ENCODE measurements at places on chromosomes 7 and 10. TPM values are rescaled to one million over a fixed set of nuclear protein-coding genes. Genes with fewer than 3 reads are reported as not detected.

CCDC136 gene
- 4.5 TPM for total RNA-seq

SYT15B gene
- total RNA-seq: 0.07 TPM

- no peak for DNase-seq
Observed at GRCh38 chr7:43768887-43769272, 10.4 kb downstream of the BLVRA start.

DNA sequence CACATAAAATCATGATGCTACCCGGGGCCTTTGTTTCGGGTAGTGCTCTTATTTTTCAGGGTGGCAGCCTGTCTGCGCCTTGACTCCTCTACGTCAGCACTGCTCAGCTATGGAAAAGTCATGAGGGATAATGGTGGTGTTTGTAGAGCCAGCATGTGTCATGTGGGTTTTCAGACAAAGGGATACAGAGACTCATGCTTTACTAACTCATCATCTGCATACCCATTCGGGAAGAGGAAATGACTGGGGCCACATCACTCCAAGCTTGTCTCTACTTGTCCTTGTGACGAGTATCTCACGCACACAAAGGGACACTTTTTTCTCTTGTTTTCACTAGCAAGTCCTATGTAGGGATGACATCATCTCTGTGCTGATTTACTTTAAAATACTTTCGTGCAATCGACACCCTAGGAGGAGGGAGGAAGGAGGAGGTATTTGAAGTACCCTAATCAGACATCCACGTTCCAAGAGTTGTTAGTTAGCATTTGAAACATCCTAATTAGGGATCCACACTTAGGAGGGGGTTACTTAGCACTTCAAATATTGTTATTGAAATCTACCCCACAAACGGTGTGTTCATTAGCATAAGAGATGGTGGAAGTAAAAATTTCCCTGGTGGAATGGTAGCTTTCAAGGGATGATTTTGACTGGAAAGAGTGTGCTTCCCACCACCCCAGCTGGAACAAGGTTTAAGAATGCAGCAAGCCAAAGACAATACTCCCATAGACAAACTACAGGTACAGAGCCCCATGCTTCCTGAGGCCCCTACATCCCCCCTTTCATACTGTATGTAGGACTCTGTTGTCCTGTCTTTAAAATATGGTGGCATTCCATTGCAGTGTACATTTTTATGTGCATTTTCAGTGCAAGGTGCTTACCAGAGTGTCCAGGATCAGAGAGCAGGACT is 52.0 kb downstream of the THNSL1 start:
- DNase-seq: no peak

GRCh38 chr7:33129806-33130153 is 416 bp downstream of the BBS9 start:
- no peak for DNase-seq

All from epithelial cell of proximal tubule (primary cell).